Dermis blood vessel endothelial cell (primary cell): ENCODE measurements at places on chromosomes 5 and 9. TPM values are rescaled to one million over a fixed set of nuclear protein-coding genes. Genes with fewer than 3 reads are reported as not detected.

The HMMR gene
- 16.2 and 60.2 TPM in 2 replicates for total RNA-seq

The CCL21 gene
- 1.4 and 2.5 TPM in 2 replicates for total RNA-seq

The ZBTB6 gene
- 14.5 and 14.6 TPM in 2 replicates for total RNA-seq

The PROB1 gene
- total RNA-seq = 6.1 and 9.2 TPM in 2 replicates

The NUTM2F gene
- not detected in 2 replicates for total RNA-seq

The VPS13A gene
- total RNA-seq = 35.2 and 35.6 TPM in 2 replicates

- DNase-seq = peak; percentile 29
These were observed 709 bp downstream of the UAP1L1 start for GRCh38 chr9:137077758-137078693.

GRCh38 chr9:26262421-26263107 lies 584.3 kb upstream of the TUSC1 start:
- DNase-seq = peak; percentile 14

GRCh38 chr5:158166424-158166823 lies 307.5 kb upstream of the CLINT1 start:
- no peak for DNase-seq

GRCh38 chr5:35339616-35340100 lies 109.4 kb upstream of the PRLR start:
- DNase-seq = no peak

- peak; percentile 20 for DNase-seq
These were observed 1.1 kb upstream of the SNX24 start for GRCh38 chr5:122844136-122844909.

DNA sequence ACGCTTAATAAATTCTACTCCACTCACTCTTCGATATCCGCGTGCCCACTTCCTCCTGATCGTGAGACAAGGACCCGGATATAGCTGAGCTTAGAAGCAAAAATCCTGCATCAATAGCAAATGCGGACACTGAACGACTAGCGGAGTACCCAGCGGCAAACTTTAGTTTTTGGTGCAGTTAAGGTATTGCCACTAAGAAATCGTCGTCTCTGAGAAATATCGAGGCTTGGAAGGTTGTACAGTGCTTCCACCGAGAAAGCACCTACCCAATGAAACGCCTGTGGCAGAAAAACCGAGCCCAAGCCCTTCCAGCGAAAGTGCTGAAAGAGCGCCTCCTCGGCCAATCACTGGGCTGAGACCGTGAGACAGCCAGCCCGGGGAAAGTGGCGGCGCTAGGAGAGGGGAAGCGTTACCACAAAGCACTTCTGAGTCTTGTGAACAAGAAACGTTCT lies 32.2 kb downstream of the ANXA2R start:
- peak; percentile 89 for DNase-seq

GRCh38 chr9:126341426-126341825 lies 14.8 kb downstream of the MVB12B start:
- no peak for DNase-seq

DNA sequence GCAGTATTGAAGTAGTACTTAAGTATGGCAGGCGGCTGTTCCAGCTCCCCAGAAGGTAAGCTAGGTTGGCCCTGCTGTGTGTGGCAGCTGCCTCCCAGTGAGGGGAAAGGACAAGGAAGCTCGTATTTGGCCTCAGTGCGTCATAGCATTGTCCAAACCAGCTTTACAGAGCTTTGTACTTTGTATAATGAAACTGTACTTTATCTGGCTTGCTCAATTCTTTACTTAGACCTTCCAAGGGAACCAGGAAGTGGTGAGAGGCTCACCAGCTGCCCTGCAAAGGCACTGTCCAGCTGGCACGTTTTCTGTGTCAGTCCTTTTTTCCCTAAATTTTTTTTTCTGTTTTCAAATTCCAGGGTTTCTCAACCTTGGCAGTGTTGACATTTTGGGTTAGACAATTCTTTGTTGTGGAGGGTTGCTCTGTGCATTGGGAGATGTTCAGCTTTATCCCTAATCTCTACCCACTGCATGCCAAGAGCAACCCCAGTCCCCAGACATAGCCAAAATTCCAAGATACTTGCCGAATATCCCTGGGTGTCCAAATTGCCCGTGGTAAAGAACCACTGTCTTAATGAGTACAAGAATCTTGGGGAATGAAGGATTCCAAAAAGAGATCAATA lies 474.5 kb downstream of the LRRC70 start:
- DNase-seq = no peak

DNA sequence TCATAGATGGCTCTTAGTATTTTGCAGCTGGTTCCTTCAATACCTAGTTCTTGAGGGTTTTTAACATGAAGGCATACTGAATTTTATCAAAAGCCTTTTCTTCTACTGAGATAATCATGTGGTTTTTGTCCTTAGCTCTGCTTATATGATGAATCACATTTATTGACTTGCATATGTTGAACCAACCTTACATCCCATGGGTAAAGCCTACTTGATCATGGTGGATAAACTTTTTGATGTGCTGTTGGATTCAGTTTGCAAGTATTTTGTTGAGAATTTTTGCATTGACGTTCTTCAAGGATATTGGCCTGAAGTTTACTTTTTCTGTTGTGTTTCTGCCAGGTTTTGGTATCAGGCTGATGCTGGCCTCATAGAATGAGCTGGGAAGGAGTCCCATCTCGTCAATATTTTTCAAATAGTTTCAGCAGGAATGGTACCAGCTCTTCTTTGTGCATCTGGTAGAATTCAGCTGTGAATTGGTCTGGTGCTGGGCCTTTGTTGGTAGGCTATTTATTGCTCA lies 49.7 kb downstream of the YIPF5 start:
- no peak for DNase-seq

- DNase-seq = no peak
These were observed 15.1 kb downstream of the PLK2 start for GRCh38 chr5:58444805-58445204.

GRCh38 chr5:160926428-160926827 lies 74.4 kb upstream of the ATP10B start:
- DNase-seq = no peak

DNA sequence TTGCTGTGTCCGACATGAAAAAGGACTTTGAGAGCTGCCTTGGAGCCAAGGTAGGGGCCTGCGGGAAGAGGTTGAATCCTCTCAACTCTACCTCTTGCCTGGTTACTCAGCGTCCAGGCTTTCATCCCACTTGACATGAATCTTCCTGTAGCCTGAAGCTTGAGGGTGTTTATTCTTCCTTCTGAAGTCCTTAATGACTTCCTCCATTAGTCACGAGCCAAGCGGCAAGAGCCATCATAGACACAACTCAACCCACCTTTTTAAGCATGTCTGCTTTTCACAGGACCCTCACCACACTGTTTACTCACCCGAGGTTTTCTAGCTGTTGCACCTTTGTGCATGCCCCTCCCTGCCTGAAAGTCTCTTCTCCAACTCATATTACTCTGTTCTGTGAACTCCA lies 40.2 kb downstream of the ACO1 start:
- DNase-seq = peak; percentile 67

- DNase-seq = peak; percentile 28
These were observed 732 bp upstream of the SMIM15 start for GRCh38 chr5:61162832-61163567.
